AG08395 (cell line): ENCODE measurements at places on chromosomes 4 and X.
A peak's percentile ranks its signal among the peaks of the same experiment; 100 is the strongest.

GRCh38 chr4:86401826-86402225 is 42.0 kb upstream of the MAPK10 start:
- no peak for DNase-seq

- no peak for DNase-seq
These were observed 747.9 kb upstream of the ADGRL3 start for GRCh38 chr4:60452266-60452665.

DNA sequence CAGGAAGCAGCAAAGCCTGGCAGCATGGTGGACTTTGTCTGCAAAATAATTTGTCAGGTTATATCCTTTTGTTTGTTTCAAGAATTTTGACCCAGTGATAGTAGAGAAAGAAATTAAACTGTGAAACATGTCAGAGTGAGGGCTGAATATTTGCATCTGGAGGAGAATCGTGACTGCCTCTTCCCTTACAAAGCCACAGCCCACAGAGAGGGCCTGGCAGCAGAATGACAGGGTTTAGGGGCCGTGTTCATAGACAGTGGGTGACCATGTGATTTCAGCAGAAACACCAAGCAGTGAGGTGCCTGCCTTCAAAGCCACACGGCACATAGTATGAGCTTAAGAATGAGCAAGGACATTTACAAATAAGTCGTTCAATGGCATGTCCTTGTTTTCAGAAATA is 24.4 kb upstream of the PLAC8 start:
- DNase-seq, result no peak

DNA sequence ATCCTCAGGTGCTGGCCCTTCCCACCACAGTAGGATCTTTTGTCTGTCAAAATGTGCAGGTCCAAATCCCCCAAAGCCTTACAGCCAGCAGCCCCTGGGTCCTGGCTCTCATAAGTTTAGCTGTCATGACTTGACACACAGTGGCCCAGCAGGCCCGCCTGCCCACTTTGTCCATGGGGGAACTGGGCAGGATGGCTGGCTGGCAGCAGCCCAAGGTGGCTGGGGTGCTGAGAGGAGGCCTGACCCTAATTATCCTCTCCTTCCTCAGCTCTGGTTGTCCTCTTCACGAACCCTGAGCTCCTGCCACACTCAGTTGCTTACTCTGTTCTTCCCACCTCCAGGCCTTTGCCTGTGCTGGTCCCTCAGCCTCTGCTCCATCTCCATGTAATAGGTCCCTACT is 46.4 kb upstream of the PJA1 start:
- DNase-seq, result no peak

GRCh38 chrX:1717373-1717772 is 102.5 kb downstream of the ASMT start:
- no peak for DNase-seq

DNA sequence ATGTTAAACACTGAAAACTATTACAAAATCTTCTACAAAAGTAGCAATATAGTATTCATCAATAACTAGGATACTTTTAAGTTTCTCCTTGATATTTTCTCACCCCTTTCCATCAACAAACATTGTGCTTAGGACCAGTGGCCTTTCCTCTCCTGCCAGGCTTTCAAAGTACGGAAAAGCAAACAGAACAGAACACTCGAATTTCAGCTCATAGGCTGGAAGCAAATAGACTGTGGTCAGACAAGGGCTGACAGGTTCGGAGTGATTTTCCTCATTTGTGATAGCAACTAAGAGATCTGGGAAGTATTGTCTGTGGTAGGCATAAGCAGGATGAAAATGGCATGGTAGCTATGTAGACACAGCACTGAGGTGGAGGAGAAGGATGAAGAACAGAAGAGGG is 68.6 kb upstream of the SORBS2 start:
- DNase-seq, result no peak

DNA sequence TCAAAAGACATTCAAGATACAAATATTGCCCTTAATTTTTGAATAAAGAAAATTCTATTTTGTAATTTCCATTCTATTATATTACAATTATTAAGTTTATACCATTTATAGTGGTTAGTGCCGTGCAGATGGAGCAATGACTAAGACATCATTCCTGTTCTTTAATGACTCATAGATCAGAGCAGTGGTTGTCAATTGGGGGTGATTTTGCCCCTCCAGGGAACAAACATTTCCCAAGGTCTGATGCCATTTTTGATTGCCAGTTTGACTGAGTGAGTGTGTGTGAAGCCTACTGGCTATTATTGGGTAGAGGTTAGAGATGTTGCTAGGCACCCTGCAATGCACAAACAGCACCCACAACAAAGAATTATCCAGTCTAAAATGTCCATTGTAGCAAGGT is 97.9 kb upstream of the DDIT4L start:
- no peak for DNase-seq

DNA sequence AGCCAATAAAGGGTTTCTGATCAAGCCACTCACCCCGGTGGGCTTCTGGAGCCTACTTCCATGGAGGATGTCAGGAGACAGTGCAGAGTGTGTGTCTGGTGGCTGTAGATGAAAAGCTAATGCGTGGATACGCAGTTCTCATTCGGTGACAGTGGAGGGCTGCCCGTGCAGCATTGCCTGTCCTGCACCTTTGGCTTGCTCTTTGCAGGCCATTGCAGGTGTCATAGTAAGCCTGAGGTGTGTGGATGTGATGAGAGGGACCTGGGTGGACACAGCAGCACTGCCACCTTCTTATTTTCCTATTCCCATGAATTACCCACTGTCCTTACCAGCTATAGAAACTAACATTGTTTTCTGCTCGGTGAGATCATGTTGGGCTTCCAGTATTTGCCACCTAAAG is 101.2 kb downstream of the STK32B start:
- DNase-seq, result no peak

DNA sequence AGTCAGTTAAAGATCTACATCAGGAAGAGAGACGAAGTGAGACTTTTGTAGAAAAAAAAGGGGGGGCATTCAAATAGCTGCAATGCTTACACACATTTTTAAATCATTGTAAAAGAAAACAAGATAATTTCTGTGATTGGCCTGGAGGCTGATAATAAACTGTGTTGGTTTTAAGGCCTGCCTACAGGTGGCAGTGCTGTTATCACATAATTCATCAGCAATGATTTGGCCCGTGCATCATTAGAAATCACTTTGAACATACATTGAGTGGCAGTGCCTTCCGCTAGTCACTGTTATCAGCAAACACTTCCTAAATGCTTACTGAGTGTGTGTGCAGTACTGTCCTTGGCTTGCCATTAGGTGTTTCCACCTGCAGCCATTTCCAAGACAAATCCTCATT is 831.9 kb downstream of the TRIML1 start:
- peak; percentile 17 for DNase-seq

DNA sequence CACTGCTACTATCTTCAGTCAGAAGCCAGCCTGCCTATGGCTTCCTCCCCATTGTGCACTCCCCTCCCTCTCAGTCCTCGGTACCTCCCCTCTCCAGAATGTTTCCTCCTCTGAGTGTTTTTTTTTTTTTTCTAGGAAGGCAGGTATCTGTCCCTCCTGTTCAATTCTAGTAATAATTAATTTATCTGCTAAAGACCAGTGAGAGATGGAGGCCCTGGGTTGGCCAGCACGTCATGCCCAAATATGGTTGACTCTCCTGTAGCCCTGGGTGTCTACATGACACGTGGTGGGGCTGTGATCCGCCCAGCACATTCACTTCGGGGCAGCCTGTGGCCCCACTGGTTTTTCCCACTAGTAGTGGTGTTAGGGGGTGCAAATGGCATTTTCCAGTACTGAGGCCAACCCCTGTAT is 1.8 kb downstream of the FLNA start:
- peak; percentile 27 for DNase-seq

GRCh38 chrX:139554376-139554775 is 23.8 kb downstream of the F9 start:
- no peak for DNase-seq

DNA sequence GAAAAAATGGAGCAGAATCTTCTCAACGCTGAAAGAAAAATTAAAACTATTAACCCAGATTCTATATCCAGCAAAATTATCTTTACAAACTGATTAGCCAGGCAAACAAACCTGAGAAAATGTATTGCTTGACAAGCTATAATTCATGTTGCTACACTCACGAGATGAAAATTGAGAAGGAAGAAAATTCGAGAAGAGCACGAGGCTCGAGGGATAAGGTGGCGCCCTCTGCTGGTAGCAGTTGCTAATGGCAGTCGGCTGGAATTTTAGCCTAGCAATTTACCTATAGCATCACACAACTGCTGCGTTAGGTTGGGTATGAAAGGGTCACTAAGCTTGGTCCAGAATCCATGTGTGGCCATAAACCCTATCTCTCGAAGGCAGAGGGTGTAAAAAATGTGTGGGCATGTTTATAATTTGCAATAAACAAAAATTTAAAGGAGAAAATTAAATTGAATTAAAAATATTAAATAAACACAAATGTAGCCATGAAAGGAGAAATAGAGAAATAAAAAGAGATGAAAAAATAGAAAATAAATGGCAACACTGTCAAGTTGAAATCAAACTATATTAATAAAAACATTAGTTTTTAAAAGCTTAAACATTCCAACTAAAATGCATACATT is 126.6 kb downstream of the PPP4R3C start:
- DNase-seq, result peak; percentile 3

- DNase-seq, result no peak
These were observed 89.3 kb upstream of the KLF3 start for GRCh38 chr4:38574559-38575333.

DNA sequence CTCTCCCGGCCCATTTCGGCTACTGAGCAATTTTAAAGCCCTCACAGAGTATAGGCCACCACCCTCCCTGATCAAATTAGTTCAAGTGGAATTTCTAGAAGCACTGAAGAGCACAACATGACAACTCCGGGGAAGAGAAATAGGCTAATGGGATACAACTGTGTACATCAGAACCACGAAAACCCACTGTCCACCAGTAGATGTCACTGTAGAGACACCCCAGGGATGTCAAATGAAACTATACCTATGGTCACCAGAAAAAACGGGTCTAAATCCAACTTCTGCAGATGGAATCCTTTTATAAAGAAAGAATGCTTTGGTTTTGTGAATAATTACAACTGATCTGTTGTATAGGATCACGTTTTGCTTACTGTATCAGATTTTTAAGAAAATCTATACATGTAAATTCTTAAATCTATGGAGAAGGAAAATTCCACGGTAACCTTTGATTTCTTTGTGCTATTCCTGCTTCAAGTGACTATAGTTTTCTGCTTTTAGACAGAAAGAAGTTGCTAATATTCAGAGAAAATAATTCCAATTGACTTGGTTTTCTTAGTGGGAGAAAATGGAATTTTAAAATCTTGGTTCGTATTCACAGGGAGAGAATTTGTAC is 29.5 kb upstream of the MAP3K15 start:
- peak; percentile 72 for DNase-seq

DNA sequence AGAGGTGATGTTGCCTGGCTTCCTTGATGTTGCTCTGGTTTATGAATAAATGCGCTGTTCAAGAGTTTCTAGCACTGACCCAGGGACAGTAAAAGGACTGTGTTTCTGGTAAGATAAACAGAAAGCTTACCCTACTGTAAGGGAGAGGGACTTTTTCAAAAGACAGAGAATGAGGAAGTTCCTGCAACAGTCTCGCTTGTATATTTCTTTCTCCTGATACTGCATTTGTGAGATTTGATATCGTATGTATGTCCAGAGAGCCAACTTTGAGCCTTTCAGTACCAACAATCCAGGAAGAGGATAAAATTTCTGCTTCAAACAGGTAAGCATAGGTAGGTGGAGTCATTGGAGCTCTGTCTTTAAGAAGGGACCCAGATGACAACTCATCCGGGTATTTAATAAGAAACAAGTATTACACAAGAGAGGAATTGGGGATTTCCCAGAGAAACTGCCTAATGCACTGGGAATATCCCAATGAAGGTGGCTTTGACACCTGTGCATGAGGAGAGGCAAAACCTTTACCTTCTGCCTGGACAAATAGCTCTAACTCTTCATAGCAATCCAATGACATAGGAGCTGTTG is 773 bp downstream of the DAPP1 start:
- no peak for DNase-seq

DNA sequence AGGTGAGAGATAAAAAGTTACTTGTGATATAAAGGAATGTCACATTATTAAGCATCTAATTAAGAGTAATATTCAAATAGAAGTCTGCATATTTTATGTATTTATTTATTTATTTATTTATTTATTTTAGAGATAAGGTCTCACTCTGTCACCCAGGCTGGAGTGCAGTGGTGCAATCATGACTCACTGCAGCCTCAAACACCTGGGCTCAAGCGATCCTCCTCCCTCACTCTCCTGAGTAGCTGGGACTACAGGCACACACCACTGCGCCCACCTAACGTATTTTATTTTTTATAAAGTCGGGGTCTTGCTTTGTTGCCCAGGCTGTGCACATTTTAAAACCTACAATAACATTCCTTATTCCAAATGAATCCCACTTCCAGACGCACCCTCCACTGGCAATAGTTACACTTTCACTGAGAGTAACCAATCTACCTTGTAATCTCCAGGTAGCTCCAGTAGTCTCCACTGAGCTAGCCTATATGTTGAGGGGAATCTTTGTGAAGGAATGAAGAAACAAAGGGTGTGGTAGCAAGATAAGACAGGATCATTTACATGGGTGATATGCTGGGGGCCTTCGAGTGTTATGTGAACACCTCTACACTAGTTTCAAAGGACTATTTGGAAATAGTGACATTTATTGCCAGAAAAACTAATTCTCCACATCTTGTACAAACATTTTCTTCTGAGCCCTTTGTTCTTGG is 11.9 kb downstream of the SH3D19 start:
- no peak for DNase-seq

- no peak for DNase-seq
These were observed 52.4 kb downstream of the CBLL2 start for GRCh38 chrX:22325096-22325495.

- DNase-seq, result peak; percentile 75
These were observed 8.7 kb upstream of the PPP3CA start for GRCh38 chr4:101355767-101356702.

GRCh38 chr4:56696056-56696455 is 15.0 kb upstream of the HOPX start:
- no peak for DNase-seq

- DNase-seq, result no peak
These were observed 14.1 kb downstream of the PSAPL1 start for GRCh38 chr4:7420661-7421040.

GRCh38 chr4:36785973-36786372 is 458.6 kb upstream of the NWD2 start:
- DNase-seq, result no peak

DNA sequence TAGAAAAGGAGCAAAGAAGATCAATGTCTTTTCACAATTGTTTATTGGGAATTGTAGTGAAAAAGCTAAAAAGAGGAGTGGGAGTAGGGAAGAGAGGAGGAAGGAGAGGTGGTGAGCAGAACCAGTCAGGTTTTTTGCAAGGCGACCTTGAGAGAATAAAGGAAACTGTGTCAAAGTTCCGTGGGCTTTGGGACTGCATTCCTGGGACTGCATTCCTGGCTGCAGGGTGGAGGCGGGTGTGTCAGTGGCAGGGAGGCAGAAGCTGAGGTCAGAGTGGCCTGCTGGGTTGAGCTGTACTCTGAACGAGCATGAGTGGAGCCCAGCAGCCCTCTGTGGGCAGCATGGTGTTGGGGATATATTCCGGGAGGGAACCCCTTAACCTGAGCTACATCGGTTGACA is 66.8 kb upstream of the UCP1 start:
- DNase-seq, result peak; percentile 64

- no peak for DNase-seq
These were observed 392.2 kb downstream of the PPP1R2C start for GRCh38 chrX:42385730-42386129.

GRCh38 chrX:1938190-1938589 is 323.3 kb downstream of the ASMT start:
- no peak for DNase-seq
